ENCODE measurements at places on chromosomes 11 and 22. TPM values are rescaled to one million over a fixed set of nuclear protein-coding genes. Genes with fewer than 3 reads are reported as not detected.

Gene ABCC8
- total RNA-seq = 2.9 TPM

DNA sequence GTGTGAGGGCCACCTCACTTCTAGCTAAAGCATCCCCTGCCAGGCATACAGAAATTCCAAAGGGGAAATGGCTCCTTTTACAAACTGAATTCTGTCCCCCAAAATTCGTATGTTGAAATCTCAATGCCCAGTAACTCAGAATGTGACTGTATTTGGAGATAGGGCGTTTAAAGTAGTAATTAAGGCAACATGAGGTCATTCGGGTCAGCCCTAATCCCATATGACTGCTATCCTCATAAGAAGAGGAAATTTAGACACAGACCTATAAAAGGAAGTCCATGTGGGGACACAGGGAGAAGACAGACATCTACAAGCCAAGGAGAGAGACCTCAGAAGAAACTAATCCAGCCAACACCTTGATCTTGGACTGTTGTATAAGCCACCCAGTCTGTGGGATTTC is 119.1 kb downstream of the CHST1 start:
- DNase-seq = no peak

DNA sequence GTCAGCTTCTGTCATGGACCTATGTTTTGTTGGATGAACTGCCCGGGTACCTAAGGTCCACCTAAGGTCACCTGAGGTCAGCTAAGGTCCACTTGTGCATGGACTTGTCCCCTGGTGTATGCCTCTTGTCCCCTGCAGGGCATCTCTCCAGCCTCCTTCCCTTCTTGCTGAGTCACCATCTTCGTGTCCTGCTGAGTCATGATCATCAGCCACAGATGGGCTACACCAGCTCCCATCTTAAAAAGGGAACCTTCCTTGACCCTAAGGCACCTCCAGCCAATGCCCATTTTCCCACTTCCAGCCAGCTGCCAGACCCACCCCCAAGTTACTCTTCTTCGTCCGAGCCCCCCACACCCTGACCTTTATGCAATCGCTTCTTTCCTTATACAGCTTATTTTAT is 544.9 kb downstream of the TBC1D22A start:
- no peak for DNase-seq

Gene DGAT2
- 8.3 TPM for total RNA-seq

DNA sequence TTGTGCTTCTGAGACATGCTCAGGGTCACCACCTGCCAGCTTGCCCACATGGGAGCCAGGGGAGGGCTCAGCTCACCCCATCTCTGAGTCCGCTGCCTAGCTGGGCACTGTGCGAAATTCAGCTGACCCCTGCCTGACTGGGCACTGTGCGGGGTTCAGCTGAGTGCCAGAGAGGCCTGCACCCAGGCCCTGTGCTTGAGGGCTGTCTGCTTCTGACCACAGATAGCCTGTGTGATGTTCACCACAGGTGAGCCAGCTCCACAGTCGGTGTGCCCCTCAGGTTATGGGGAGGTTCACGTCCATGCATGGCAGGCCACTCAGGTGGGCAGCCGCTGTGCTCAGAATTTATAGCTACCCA is 84.5 kb upstream of the SUSD2 start:
- no peak for DNase-seq

Gene CPSF7
- 34.6 TPM for total RNA-seq

Gene FGF3
- not detected for total RNA-seq
